Right hindlimb (tissue), 1 donor: ENCODE measurements at places on chromosomes 11 and 22.

GRCh38 chr11:3353066-3353465, 25.9 kb downstream of the ZNF195 start:
- no peak for DNase-seq

- DNase-seq = no peak
Measured at GRCh38 chr11:131656839-131657211, 286.4 kb downstream of the NTM start.

DNA sequence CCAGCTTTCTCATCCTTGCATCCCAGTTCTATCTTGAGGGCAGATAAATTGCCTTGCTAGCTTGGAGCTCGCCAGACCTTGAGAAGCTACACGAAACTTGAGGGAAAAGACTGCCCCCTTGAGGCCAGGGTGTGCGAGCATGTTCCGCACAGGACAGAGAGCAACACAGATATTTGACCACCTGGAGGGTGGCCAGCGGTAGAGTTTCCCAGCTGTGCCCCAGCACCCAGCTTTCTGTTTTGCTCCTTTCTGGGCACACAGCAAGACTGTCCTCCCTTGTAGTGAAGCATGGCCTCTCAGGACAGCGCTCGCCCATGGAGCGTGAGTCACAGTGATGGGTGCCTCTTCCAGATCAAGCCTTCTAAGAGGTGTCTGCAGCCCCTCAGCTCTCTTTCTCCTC, 23.5 kb downstream of the SPATA19 start:
- peak; percentile 71 for DNase-seq

DNA sequence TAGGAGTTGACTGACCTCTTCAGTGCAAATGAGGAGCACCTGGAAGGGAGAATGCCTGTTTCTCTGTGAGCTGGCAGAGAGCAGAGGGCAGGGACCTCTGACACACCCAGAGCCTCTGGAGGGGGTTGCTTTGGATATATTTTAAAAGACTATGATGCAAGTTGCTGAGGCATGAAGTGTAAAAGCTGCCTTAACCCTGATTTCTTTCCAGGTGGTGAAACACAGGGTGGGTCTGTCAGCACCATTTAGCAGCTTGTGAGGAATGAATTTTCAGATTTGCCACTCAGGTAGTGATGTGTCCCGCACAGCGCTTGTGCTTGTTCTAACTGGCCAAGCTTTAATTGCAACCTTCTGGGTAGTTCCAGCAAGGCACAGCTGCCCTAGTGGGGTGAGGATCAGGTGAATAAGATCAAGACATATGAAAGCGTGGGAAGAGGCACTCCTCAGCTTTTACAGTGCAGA, 90.2 kb downstream of the SWAP70 start:
- no peak for DNase-seq

DNA sequence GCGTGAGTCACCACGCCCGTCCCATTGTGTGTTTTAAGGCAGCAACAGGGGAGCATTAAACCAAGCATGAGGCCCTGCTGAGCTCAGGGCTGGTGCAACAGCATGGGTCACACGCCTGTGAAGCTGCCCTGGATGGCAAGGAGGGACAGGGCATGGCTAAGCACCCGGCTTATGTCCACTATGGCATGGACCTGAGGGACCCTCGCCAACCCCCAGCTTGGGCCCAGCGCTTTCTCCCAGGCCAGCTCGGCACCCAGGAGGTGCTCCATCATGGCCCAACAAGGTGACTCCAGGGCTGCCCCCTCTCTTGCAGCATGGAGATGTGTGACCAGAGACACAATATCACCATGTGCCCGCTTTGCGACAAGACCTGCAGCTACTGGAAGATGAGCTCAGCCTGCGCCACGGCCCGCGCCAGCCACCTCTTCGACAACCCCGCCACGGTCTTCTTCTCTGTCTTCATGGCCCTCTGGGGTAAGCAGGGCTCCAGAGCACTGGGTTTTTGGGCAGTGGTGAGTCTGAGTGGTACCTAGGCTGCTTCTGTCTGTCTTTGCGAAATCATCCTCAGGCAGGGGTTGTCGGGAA, 53.6 kb downstream of the ANO1 start:
- DNase-seq = no peak

- DNase-seq = no peak
Measured at GRCh38 chr11:76169473-76169896, 36.8 kb downstream of the WNT11 start.

DNA sequence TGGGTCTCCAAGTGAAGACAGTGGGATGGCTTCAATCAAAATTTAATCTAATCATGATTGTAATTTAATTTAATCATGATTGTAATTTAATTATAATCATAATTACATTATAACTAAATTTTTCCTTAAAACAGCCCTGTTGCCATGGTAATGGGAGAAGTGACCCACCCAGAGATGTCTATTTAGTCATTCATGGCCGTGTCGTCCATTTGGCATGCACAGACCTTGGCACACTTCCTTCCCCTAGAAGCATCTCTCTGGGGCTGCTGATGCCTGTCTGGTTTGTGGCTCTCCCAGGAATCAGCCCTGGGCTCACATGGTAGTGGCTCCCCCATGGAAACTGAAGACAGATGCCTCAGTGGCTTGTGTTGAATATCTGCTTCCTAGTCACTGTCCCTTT, 27.0 kb downstream of the P4HA3 start:
- no peak for DNase-seq

- DNase-seq = no peak
Measured at GRCh38 chr11:116275635-116276034, 497.2 kb downstream of the BUD13 start.

GRCh38 chr22:48954781-48955311, 872.8 kb downstream of the BRD1 start:
- DNase-seq = no peak

GRCh38 chr11:133965031-133965601, 8.3 kb upstream of the IGSF9B start:
- no peak for DNase-seq

DNA sequence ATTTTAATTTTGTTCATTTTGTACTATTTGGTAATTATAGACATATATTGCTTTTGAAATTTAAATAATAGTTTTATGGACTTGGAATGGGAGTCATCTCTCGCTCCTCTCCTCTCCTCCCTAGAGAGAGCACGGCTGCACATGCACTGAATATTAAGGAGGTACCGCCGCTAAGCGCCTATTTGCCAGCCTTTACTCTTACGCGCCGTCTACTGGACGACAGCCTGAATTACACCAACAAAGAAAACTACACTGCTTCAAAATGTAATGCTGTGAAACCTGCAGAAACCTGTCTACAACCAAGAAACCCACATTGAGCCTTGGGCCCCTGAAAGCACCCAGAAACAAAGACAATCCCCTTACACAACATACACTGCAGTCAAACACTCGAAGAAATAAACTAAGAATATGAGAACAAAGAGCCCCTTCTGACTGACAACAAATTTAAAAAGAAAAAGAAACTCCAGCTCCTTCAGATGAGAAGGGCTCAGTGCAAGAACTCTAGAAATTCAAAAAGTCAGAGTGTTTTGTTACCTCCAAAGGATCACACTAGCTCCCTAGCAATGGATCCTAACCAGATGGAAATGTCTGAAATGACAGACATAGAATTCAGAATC, 737.2 kb downstream of the LRRC4C start:
- no peak for DNase-seq

DNA sequence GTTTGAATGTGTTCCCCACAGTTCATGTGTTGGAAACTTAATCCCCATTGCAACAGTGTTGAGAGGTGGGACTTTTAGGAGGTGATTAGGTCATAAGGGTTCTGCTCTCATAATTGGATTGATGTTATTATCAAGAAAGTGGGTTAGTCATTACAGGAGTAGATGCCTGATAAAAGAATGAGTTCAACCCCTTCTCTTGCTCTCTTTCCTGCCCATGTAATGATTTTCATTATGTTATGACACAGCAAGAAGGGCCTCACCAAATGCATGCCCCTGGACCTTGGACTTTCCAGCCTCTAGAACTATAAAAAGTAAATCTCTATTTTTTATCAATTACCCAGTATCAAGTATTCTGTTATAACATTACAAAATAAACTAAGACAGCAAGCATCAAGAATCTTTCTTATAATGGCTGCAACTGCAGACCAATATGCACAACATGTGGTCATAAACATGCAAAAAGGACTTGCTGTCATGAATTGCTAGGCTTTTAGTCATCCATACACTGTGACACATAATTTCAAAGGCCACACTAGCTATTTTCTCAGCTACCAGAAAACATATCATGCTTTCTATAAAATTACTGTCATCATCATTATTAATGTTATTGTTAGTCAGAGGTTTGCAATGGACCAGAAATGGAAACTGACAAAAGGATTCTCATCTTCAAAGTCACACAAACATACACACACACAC, 99.9 kb upstream of the GUCY1A2 start:
- DNase-seq = no peak

GRCh38 chr22:45169591-45170466, 6.1 kb downstream of the NUP50 start:
- DNase-seq = no peak

GRCh38 chr22:26367402-26368245, 61.4 kb upstream of the ASPHD2 start:
- no peak for DNase-seq

- DNase-seq = no peak
Measured at GRCh38 chr11:7573558-7574296, 59.9 kb downstream of the PPFIBP2 start.

- DNase-seq = peak; percentile 39
Measured at GRCh38 chr22:46584081-46584921, 35.9 kb upstream of the GRAMD4 start.

- DNase-seq = no peak
Measured at GRCh38 chr11:29268733-29269132, 748.1 kb downstream of the KCNA4 start.

- DNase-seq = no peak
Measured at GRCh38 chr11:10392095-10393079, 62.7 kb upstream of the AMPD3 start.

GRCh38 chr11:122804161-122804560, 34.1 kb upstream of the CRTAM start:
- DNase-seq = no peak

GRCh38 chr11:88101881-88102597, 73.2 kb downstream of the RAB38 start:
- DNase-seq = no peak

GRCh38 chr11:65613091-65613928, 711 bp downstream of the MAP3K11 start:
- DNase-seq = no peak

DNA sequence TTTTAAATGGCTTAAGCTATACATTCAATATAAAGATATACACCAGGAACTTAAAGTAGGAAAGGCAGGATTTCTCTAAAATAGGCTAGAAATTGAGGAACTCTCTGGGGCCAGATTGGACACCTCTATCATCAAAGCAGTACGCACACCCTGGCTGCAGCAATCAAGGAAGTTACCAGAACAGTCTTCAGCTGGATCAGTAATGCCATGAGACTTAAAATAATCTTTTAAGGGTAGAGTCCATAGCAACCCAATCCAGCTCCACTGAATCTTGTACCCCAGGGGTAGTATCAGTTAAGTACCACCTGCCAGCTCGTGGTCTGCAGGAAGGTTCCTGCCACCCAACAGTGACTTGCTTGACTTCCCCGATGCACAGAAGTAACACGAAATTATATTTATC, 3.0 kb downstream of the RDX start:
- DNase-seq = no peak

DNA sequence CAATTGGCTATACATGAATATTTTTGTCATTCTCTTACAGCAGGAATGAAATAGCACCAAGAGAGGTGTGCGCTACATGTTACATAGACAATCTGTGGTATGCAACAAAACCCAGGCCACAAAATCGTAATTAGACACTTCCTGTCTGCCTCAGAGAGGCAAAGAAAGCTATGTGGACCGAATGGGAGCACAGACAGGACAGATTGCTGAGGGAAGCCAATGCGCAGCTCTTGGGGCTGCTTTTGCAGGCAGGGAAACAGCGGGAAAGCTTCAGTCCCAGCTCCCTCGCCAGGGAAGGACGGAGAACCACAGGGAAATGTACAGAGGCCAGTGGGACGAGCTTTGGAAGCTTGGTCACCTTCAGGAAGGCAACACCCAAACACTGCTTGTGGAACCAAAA, 40.9 kb downstream of the SERPINH1 start:
- DNase-seq = no peak

GRCh38 chr11:128341280-128342248, 245.8 kb downstream of the ETS1 start:
- peak; percentile 26 for DNase-seq

DNA sequence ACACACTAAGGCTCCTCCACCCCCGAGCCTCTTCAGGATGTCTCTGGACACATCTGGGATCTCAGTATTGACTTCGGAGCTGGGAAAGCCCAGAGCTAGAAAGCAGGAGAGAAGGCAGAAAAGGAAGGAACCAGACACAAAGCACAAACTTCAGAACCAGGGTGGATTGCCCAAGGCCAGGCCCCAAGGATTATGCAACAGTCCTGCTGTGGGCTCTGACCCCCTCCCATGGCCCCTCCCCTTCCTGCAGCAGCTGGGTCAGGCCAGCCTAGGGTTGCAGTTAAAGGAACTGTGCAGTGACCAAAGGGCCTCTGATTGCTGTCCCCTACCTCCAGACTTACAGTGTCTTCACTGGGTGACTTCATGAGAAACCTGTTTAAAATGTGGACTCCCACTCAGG, 5.3 kb downstream of the KCNE3 start:
- DNase-seq = peak; percentile 52
